ENCODE measurements at places on chromosomes 2 and 18. TPM values are rescaled to one million over a fixed set of nuclear protein-coding genes. Genes with fewer than 3 reads are reported as not detected.

The NPAS2 gene
- polyA plus RNA-seq: not detected

GRCh38 chr2:74051504-74051903, 66.8 kb downstream of the TET3 start:
- no peak overlapping the region for H3K4me3 ChIP-seq
- peaks cover 28% of the 10 kb centered on the region for H3K36me3 ChIP-seq
- no peak overlapping the region for H3K27ac ChIP-seq

DNA sequence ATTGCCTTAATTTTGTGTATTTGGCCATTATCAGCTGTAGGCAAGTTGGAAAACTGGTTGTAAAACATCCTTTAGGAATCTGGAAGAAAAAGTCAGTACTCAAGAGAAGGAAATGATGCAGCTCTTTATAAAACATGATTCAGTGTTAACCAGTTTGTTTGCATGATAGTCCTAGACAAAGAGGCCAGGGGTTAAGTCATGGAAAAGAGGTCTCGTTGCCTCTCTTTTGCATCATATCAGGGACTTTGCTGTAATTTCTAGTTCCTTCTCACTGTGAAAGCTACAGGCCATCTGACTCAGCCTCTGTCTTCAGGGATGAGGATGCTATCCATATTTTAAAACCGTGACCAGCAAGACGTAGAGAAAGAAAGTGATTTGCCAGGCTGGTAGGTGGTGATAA, 38.0 kb downstream of the NPAS2 start:
- H3K4me1 ChIP-seq: no peaks in the 10 kb centered on the region
- no peak overlapping the region for H3K4me3 ChIP-seq
- DNase-seq: no peak
- H3K27me3 ChIP-seq: peaks cover 28% of the 10 kb centered on the region
- H3K27ac ChIP-seq: no peak overlapping the region
- H3K36me3 ChIP-seq: no peaks in the 10 kb centered on the region

The OTOS gene
- not detected for polyA plus RNA-seq

Measured in naive B cell (primary cell).